ENCODE measurements at places on chromosomes 5 and 9.

- no peak for DNase-seq
Measured at GRCh38 chr5:123098767-123099513, 9.9 kb downstream of the PRDM6 start.

- DNase-seq, result no peak
Measured at GRCh38 chr5:177981296-177982071, 14.6 kb downstream of the PROP1 start.

- no peak for DNase-seq
Measured at GRCh38 chr5:124795829-124796228, 49.4 kb upstream of the ZNF608 start.

DNA sequence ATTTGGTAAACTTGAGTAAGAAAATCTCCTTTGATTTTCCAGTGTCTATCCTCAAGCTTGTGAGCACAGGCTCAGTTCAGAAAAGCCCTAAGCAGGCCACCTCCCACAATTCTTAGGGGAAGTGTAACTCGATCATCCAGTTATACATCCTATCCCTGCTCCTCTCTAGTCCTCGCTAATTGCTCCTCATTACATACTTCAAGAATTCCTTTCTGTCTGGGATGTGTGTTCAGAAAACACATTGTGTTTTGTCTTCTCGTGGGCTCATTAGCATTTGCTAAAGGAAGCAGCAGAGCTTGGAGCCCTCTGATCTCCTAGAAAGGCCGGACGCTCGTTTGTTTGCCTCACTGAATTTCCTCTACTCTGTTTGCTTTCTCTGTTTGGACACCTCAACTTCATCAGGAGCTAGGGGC is 268.2 kb upstream of the RFX3 start:
- DNase-seq, result no peak

DNA sequence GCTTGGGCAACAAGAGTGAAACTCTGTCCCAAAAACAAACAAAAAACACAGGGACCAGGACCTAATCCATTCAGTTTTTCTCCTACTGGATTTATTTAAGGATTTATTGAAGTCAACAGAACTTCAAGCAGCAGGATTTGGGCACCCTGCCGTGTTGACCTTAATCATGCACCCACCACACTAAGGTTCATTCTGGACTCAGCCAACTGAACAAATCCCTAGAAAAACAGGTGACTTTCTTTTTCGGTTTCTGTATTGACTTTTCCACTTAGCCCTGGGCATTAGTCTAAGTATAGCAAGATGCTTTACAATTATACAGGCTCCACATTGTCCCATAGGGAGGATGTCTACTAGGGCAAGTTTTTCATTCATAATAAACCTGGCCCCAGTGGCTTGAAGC is 30.0 kb downstream of the ZNF131 start:
- DNase-seq, result no peak

DNA sequence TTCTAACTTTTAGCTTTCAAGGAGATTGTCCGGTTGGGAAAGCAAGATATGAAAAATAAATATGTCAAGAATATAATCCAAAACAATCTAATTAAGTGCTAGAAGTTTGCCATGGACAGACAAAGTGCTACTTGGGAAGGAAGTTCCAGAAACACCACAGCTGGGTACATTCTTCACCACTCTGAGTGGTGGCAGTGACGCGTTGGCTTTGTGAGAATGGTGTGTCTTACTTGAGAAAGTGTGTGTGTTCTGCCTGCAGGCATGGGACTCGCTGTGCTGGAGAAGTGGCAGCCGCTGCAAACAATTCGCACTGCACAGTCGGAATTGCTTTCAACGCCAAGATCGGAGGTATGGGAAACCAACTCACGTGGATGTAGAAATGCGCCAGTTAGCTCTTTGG is 177.2 kb downstream of the PCSK5 start:
- no peak for DNase-seq

DNA sequence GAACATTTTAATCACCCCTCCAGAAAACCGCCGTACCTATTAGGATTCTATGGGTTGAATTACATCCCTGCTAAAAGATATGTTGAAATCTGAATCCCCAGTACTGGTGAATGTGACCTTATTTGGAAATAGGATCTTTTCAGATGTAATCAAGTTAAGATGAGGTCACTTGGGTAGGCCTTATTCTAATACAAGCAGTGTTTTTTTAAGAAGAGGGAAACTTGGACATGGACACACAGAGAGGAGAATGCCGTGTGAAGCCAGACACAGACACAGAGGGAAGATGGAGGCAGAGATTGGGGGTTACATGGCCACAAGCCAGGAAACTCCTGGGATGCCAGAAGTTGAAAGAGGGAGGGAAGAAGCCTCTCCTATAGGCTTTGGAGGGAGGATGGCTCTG is 183.5 kb downstream of the GNA14 start:
- DNase-seq, result no peak

DNA sequence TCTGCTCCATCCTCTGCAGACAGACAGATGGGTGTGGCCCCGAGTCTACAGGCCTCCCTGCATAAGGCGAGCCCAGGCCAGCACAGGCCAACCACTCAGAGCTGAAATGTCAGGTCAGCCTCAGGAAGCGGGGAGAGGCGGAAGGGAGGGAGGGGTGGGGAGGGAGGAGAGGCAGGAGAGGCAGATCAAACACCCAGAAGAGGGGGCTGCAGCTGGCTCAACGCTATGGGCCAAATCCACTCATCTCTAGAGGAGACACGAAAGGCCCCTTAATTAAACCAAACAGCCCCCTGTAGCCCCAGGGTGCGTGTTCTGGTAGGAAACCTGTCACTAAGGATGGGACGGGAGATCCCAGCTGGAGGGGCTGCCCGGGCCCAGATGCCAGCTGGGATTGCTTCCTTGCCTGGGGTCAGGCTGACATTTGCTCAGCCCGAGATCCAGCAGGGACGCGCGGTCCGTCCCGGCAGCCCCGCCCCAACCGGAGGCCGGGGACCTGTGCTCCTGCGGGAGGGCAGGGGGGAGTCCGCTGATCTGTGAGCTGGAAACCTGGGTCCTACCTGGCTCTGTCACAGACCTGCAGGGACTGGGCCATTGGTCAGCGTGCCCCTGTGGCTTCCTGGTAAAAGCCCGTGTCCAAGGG is 97.2 kb upstream of the SARDH start:
- no peak for DNase-seq

- no peak for DNase-seq
Measured at GRCh38 chr9:123326662-123327093, 29.3 kb upstream of the CRB2 start.

DNA sequence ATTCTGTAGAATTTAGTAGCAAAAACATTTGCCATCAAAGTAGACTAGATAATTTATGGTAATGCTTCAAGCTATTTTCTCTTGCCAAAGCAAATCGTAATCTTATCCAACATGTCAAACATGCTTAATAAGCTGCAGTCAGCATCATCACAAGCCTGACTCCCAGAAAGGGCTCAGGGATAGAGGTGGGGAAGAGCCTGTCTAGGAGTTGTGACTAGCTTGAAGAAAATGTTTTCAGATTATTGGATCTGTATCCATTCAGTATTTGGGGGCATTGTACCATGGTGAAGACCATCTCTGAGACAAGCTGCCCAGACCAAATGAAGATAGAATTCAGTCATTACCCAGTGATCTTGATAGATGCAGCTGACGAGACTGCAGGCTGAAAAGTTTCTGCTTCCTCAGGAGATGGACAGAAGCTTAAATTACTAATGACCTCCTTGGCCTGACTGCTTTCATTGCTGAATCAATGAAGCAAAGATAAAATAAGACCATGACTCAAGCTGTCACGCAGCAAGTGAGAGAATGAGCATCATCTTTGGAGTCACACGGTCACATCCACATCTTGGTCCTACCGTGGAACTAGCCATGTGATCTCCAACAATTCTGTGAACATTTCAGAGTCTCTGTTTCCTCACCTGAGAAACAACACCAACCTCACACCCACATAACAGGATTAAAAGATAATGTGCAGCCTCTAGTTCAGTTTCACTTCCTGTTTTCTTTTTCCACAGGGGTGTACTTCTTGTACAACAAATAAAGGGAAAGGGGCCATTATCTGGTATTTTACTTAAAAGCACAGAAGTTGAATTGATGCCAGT is 9.4 kb downstream of the ERAP2 start:
- no peak for DNase-seq

- no peak for DNase-seq
Measured at GRCh38 chr5:149439899-149440542, 60.9 kb upstream of the IL17B start.

GRCh38 chr5:140365282-140365681 is 5.3 kb downstream of the SLC4A9 start:
- DNase-seq, result no peak

GRCh38 chr5:14676320-14676719 is 11.8 kb downstream of the OTULIN start:
- no peak for DNase-seq

DNA sequence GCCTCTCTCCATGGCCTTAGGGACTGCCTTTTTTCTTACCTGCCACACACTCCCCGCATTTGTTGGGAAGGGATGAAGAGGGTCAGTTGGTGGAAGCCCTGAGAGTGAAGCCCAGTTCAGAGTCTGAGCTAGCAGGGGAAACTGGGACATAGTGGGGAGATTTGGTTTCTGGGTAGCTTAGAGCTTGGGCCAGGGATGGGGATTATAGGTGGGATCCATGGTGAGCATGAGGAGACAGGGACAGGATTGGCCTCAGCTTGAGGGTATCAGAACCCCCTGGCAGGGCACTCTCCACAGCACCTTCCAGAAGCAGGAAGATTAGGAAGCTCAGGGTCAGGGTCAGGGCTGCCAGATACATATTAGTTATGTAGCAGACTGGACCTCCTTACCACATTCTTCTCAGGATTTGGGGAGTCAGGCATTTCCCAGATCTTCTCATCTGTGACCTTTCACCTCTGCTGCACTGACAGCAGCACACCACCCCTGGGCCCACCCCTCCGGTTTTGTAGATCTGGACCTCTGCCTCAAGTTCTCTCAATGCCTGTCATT is 17.9 kb downstream of the OR13J1 start:
- no peak for DNase-seq

DNA sequence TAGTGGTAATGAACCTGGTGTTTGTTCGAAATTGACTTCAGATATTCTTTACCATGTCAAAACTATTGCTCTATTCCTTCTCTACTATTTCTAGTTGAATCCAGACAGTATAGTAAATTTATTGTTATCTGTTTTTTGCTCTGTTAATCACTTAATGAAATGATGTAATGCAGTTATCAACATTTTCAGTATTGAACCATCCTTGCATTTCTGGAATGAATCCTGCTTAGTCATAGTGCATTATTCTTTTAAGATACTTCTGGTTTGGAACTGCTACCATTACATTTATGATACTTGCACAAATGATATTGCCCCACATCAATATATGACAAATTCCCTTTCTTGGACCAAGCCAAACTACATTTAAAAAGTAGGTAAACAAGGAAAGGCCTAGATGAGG is 554.0 kb upstream of the KLF4 start:
- DNase-seq, result no peak

- DNase-seq, result no peak
Measured at GRCh38 chr9:81598811-81599210, 90.5 kb downstream of the TLE1 start.

GRCh38 chr9:134054891-134055811 is 12.7 kb downstream of the BRD3 start:
- no peak for DNase-seq

- no peak for DNase-seq
Measured at GRCh38 chr9:129610213-129610472, 10.8 kb downstream of the C9orf50 start.

GRCh38 chr9:114905170-114905940 is 25.0 kb downstream of the TNFSF8 start:
- DNase-seq, result no peak

- DNase-seq, result no peak
Measured at GRCh38 chr5:24177821-24178220, 467.0 kb downstream of the CDH10 start.

DNA sequence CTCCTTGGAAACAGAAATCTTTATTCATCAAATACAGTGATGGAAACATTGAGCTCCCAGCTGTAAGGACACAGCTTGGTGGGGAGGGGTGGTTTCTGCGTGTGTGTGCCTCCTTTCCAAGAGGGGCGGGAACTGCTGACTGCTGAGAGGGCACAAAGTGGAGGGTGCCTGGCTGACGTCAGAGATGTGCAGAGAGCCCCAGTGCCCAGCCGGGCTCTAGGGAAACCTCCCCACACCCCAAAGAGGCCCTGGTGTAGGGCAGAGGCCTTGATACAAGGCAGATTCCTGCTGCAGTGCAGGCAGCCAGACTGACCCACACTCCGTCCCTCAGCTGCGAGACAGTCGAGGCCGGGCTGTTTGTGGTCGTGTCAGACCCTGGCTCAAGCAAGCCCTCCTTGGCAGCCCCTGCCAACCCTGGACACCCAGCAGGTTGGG is 191.0 kb downstream of the CACNA1B start:
- DNase-seq, result no peak

GRCh38 chr5:171242521-171242920 is 66.5 kb upstream of the TLX3 start:
- DNase-seq, result no peak

DNA sequence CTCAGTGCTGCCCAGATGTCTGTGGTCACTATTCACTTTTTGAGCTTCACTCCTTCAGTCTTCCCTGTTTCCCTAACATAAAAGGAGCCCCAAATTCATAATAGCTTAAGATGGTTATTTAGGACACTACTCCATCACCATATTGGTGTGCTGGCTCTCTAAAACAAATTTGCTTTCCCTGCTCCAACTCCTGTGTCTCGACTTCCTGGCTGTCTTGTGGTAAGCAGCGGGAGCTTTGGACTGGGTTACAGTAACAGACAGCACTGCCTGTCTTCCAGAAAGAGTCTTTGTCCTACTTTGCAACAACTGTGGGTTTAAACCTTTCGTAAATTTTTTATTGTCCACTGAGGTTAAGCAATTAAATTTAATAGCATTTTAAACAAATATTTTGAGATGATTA is 389.4 kb downstream of the CDH9 start:
- no peak for DNase-seq

DNA sequence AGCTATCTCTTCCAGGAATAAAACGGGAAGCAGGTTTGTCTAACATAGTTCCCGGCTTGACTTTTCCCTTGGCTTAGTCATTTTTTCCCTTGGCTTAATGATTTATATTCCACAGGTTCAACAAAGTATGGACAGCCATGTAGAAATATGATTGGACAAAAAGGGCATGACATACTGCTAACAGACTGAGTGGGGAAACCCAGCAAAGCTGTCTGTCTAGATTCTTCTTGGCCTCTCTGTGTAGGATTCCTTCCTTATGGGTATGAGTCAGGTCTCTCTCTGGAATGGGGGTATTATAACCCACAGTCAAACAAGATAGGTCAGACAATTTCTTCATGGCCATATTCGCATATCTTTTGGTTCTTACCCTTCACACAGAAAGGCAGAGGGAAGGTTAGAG is 5.7 kb upstream of the MTAP start:
- DNase-seq, result no peak

DNA sequence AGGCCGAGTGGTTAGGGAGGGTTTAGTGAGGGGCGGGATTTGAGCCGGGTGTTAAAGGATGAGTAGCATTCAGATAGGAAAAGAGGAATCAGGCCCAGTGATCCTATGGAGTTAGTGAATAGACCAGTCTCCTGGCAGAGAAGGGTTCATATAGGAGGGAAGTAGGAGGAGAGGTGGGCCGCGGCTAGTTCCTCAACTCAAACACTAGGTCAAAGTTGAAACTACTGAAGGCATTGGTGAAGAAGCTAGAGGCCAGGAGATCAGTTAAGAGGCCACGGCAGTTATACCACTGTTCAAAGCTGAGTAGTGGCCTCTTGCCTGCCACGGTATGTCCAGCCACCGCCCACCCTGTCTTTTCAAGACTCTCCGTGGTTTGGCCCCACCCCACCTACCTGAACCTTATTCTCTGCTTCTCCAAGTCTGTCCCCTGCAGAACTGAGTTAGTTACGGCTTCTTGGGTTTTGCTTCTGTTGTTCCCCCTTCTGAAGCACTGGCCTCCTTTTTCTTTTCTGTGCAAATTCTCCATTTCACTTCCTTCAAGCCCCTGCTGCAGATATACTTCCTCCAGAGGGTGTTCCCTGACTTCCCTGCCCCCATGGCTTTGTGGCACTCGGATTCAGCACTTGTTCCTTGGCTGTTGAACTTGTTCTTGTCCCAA is 1.8 kb downstream of the ZBTB34 start:
- DNase-seq, result no peak

Data from stimulated activated CD4-positive, alpha-beta T cell treated with anti-CD3 and anti-CD28 coated beads, Interleukin-15, amount 100 ng/mL, for 1 hour (primary cell).